ENCODE measurements at places on chromosomes 11 and 22. TPM values are rescaled to one million over a fixed set of nuclear protein-coding genes. Genes with fewer than 3 reads are reported as not detected.

PATE3 gene
- total RNA-seq = not detected

DNA sequence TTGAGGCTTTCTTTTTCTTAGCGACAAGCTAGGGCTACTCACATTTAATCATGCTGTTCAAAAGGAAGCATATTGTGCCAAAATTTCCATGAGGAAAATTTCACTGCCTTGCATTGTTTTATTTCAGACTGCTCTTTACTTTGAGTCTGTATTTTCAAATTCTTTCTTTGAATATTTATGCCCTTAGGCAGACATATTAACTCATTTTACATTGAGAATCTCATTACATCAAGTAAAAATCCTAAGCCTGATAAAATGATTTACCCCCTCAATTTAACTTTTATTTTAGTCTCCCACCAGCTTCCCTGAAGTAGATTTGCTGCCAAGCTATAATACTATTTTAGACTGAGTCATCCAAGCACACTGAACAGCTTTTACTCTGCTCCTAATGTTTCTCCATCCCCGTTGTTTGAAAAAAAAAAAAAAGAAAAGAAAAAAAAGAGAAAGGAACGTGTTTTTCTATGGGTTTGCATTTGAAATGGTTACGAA lies 189.3 kb upstream of the MTMR2 start:
- H3K27ac ChIP-seq = no peak overlapping the region
- H3K36me3 ChIP-seq = peaks cover 11% of the 10 kb centered on the region
- H3K4me3 ChIP-seq = no peak overlapping the region
- H3K4me1 ChIP-seq = peaks cover 13% of the 10 kb centered on the region
- no peaks in the 10 kb centered on the region for H3K27me3 ChIP-seq

DNA sequence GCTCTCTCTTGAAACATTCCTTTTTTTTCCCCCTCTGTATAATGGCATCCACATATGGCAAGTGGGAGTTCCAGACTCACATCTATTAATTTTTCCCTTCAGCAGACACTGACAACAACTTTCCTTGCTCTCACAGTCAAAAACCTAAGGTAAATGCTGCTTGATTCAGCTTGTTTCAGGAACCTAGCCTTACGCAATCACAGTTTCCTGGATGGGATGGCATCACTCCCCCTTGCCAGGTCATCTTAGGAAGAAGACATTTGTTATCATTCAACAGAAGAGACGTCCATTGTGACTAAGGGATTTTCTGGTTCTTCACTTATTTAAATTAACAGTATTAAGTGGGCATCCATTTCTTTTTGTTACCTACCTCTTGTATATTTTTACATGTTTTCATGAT lies 112.0 kb upstream of the PDGFD start:
- H3K27ac ChIP-seq = no peak overlapping the region
- H3K4me1 ChIP-seq = no peaks in the 10 kb centered on the region

LRRC56 gene
- total RNA-seq = 2.2 TPM

TP53AIP1 gene
- total RNA-seq = not detected

DNA sequence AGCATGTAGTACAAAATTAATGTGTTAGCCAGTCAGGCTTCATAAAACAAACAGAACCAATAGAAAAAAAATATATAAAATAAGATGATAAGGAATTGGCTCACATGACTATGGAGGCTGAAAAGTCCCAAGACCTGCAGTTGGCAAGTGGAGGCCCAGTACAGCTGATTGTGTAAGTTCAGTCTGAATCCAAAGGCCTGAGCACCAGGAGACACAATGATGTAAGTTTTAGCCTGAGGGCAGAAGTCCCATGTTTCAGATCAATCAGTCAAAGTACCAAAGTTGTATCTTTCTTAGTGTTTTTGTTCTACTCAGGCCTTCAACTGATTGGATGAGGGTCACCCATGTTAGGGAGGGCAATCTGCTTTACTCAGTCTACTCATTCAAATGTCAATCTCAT lies 14.3 kb upstream of the OR10D3 start:
- no peaks in the 10 kb centered on the region for H3K27me3 ChIP-seq
- DNase-seq = no peak
- no peaks in the 10 kb centered on the region for H3K4me1 ChIP-seq
- no peaks in the 10 kb centered on the region for H3K36me3 ChIP-seq
- H3K4me3 ChIP-seq = no peak overlapping the region

- H3K4me1 ChIP-seq = peaks cover 9% of the 10 kb centered on the region
- no peak overlapping the region for H3K4me3 ChIP-seq
- H3K36me3 ChIP-seq = no peaks in the 10 kb centered on the region
- H3K27me3 ChIP-seq = peaks cover 6% of the 10 kb centered on the region
- no peak overlapping the region for H3K27ac ChIP-seq
- no peak for DNase-seq
These were observed 23.7 kb upstream of the FXYD6 start for GRCh38 chr11:117900121-117900648.

GRCh38 chr22:44050766-44051355 lies 26.8 kb downstream of the PARVB start:
- peaks cover 17% of the 10 kb centered on the region for H3K4me1 ChIP-seq
- no peaks in the 10 kb centered on the region for H3K27me3 ChIP-seq
- DNase-seq = no peak
- H3K4me3 ChIP-seq = no peak overlapping the region
- no peak overlapping the region for H3K27ac ChIP-seq

TSPAN32 gene
- total RNA-seq = 48.0 TPM

RAG2 gene
- total RNA-seq = not detected

DNA sequence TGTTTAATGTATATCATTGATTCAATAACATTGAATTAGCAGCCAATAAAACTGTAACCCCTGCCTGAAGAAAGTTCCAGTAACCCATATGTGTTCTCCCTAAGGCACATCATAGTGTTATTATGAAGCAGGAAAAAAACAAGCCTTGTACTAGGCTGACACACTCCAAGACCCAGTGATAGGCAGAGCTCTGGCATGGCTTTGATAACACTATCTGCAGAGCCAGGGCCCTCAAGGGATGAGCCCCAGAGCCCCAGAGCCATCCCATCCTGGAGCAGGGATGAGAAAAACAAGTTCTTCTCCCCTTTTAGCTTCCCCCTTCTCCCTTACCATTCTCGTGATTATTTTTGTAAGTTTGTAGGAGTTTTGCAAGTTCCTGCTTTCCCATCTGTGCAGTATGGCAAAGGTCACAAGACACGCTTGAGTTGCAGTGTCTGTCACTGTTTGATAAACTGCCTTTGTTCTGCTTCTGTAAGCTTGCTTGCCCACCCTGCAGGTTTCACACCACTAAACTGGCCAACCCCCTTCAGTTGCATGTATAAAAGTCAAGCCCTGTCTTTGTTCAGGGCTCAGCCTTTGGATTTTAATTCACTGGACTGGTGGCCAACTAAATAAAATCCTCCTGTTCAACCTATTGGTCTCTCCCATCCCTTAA lies 22.3 kb upstream of the GUCY1A2 start:
- no peak overlapping the region for H3K27ac ChIP-seq
- peaks cover 2% of the 10 kb centered on the region for H3K4me1 ChIP-seq
- DNase-seq = no peak
- no peaks in the 10 kb centered on the region for H3K27me3 ChIP-seq

GRCh38 chr11:76135491-76135890 lies 70.8 kb downstream of the WNT11 start:
- peaks cover 4% of the 10 kb centered on the region for H3K4me1 ChIP-seq
- H3K27me3 ChIP-seq = no peaks in the 10 kb centered on the region
- no peak overlapping the region for H3K27ac ChIP-seq
- no peaks in the 10 kb centered on the region for H3K36me3 ChIP-seq
- DNase-seq = no peak
- H3K4me3 ChIP-seq = no peak overlapping the region

- no peak overlapping the region for H3K27ac ChIP-seq
- no peak overlapping the region for H3K4me3 ChIP-seq
- H3K27me3 ChIP-seq = no peaks in the 10 kb centered on the region
- DNase-seq = no peak
These were observed 403.2 kb downstream of the AASDHPPT start for GRCh38 chr11:106480581-106481190.

DNA sequence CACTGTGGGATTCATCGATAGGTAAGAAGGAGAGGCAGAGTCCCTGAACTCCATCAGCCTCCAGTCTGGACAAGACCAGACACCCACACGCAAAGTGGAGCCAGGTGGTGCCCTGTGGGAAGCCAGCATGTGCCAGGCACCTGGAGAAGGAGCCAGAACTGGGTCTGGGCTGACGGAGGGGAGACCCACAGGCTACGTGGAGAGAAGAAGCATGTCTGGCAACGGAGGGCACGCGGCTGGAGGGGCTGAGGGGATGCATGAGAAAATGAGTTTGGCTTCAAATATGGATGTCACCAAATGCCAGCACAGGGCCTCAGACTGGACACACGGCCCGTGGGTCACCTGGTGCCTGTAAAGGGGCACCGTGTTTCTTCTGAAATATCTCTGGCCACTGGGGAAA lies 55.7 kb downstream of the LINC01488 start:
- no peaks in the 10 kb centered on the region for H3K4me1 ChIP-seq
- DNase-seq = no peak
- no peak overlapping the region for H3K4me3 ChIP-seq

DNA sequence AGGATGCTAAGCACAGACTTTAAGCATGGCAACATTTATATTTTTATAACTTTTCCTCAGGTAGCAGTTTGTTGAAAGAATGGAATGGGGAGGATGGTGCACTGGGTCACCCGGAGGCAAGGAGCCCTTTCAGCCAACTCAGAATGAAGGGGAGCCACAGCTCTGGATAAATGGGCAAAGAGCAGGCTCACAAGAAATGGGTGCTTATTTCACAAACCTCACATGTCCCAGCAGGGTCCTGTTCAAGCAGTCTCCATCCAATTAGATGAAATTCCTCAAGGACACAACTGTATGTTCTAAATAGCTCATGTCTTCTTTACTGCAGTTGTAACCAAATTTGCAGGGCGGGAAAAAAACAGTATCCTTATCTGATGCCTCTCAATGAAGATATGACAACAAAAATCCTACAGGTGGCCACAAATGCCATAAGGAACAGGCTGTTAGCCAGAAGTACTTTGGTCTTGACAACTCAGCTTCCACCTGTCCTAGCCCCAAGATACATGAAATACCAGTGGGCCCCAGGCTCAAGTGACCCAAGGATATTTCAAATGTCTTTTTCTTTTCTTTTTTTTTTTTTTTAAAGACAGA lies 48.2 kb downstream of the MAPK1 start:
- H3K27me3 ChIP-seq = no peaks in the 10 kb centered on the region
- peaks cover 17% of the 10 kb centered on the region for H3K36me3 ChIP-seq
- H3K4me1 ChIP-seq = peaks cover 45% of the 10 kb centered on the region
- no peak overlapping the region for H3K4me3 ChIP-seq
- DNase-seq = no peak

DNA sequence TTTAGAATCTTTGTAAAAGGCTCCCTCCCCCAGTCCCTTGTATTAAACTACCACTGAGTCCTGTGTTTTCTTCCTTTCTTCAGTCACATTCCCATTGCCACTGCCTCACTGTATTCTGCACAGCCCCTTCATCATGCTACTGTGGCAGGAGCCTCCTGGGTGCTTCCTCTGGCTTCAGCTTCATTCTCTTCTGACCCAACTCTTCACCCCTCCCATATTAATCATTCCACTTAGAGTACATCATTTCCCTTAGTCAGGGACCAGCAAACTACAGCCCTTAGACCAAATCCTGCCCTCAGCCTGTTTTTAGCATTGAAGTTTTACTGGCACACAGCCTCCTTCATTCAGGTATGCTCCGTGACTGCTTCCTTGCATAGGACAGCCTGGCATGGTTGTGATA lies 127.7 kb upstream of the MTNR1B start:
- no peaks in the 10 kb centered on the region for H3K27me3 ChIP-seq
- no peak for DNase-seq
- H3K4me1 ChIP-seq = no peaks in the 10 kb centered on the region
- no peaks in the 10 kb centered on the region for H3K36me3 ChIP-seq
- H3K4me3 ChIP-seq = no peak overlapping the region
- H3K27ac ChIP-seq = no peak overlapping the region

- peaks cover 26% of the 10 kb centered on the region for H3K36me3 ChIP-seq
- DNase-seq = no peak
- H3K27me3 ChIP-seq = no peaks in the 10 kb centered on the region
These were observed 15.0 kb downstream of the MRTFA start for GRCh38 chr22:40621309-40622151.

DNA sequence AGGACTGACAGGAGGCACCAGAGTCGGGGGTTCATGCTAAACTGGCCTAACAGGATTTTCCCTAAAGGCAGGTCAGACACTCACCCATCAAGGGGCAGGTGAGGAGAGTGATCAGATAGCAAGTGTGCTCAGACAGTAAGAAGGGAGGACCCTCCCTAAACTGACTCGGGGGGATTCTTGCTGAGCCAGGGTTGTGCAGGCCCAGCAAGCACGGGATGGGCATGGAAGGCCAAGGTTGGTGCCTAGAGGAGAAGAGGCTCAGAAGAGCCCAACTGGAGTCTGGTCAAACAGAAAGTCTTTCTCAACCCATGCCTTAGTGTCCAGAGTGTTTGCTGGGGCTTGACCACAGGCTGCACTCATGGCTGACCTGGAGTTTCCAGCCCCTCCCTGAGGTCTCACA lies 6.2 kb upstream of the APOL1 start:
- H3K4me3 ChIP-seq = no peak overlapping the region
- H3K27me3 ChIP-seq = peaks cover 3% of the 10 kb centered on the region
- H3K4me1 ChIP-seq = peaks cover under 1% of the 10 kb centered on the region
- no peak overlapping the region for H3K27ac ChIP-seq
- no peak for DNase-seq

HSPB2 gene
- total RNA-seq = not detected

ADM2 gene
- 7.6 TPM for total RNA-seq

DNA sequence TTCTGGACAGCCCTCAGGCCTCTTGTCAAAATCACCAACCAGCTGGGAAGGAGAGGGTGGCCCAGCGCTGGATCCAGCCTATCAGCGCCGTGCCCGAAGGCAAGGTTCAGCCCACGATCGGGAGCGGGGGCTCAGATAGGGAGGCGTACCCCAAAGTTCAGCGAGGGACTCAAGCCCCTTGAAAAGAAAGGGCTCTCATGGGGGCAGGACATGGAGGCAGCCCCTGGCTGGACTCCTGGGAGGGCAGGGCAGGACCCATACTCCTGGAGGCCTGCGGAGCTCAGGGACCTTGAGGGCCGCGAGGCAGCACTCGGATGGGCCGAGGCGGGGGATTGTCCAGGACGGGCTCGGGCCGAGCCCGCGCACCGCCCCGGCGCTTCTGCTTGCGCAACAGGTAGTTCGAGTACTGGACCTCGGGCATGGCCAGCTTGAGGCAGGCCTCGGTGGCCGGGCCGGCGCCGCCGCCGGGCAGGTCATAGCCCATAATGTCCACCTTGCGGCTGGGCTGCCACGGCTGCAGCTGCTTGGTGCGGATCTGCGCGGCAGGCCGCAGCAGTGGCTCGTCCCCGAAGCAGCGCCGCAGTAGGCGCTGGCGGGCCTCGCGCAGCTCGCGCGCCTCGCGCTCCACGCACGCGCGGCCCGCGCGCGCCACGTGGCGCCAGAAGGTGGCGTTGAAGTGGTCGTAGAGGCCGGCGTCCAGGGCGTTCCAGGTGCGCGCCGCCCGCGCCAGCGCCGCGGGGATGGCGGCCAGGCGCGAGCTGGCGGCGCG lies 6.5 kb downstream of the GAL3ST3 start:
- H3K27me3 ChIP-seq = peaks cover 6% of the 10 kb centered on the region
- no peak overlapping the region for H3K4me3 ChIP-seq
- H3K4me1 ChIP-seq = peaks cover 13% of the 10 kb centered on the region
- DNase-seq = no peak

DNA sequence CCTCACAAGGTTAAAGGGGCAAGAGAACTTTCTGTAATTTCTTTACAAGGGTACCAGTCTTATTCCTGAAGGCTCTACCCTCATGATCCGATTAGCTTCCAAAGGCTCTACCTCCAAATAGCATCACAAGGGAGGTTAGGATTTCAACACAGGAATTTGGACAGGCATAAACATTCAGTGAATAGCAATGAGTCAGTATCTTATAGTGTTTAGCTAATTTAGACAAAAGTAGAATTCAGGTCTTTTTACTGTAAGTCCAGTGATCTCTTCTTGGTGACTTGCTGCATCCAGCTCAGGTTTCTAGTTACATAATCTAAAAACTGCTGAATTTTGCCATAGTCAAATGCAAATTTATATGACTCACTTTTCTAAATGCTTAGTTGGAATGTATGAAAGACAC lies 1995.6 kb upstream of the RAG2 start:
- H3K27me3 ChIP-seq = no peaks in the 10 kb centered on the region
- no peaks in the 10 kb centered on the region for H3K36me3 ChIP-seq
- no peaks in the 10 kb centered on the region for H3K4me1 ChIP-seq
- no peak overlapping the region for H3K27ac ChIP-seq

All from activated CD4-positive, alpha-beta memory T cell treated with anti-CD3 and anti-CD28 coated beads, Interleukin-2, amount 10 ng/mL, durations not matched to agents 7 days and 5 days (primary cell).